Glutamatergic neuron (in vitro differentiated cells): ENCODE measurements at places on chromosomes 1 and 21.
A peak's percentile ranks its signal among the peaks of the same experiment; 100 is the strongest.

GRCh38 chr1:170196490-170197236, 50.9 kb downstream of the NTMT2 start:
- no peak for DNase-seq

- peak; percentile 41 for DNase-seq
Measured at GRCh38 chr1:11925938-11926292, 312 bp downstream of the KIAA2013 start.

GRCh38 chr1:179447489-179447888, 81.7 kb downstream of the AXDND1 start:
- no peak for DNase-seq

GRCh38 chr1:32924881-32925344, 23.7 kb upstream of the TMEM54 start:
- peak; percentile 72 for DNase-seq

- DNase-seq: peak; percentile 59
Measured at GRCh38 chr1:155241069-155241679, 14.1 kb downstream of the ENTREP3 start.

GRCh38 chr21:37711836-37712568, 204.3 kb downstream of the KCNJ6 start:
- DNase-seq: peak; percentile 86

DNA sequence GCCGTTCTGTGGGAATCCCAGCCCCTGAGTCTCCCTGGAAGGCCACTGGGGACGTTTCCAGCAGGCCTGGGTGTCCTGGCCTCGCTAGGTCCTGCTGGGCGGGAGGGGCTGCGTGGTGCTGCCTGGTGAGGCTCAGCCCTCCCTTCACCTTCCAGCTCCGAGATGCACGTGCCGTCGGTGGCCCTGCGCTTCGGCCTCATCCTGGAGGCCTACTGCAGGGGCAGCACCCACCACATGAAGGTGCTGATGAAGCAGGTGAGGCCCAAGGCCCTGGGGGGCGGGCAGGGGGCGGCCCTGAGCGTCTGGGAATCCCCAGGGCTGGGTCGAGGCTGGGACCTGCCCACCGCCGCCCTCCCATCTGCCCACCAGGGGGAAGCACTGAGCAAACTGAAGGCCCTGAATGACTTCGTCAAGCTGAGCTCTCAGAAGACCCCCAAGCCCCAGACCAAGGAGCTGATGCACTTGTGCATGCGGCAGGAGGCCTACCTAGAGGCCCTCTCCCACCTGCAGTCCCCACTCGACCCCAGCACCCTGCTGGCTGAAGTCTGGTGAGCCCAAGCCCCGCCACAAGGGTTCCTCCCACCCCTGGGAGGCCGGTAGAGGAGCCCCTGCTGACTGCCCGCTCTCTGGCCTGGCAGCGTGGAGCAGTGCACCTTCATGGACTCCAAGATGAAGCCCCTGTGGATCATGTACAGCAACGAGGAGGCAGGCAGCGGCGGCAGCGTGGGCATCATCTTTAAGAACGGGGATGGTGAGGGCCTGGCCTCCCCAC, 70.3 kb downstream of the PIK3CD start:
- DNase-seq: peak; percentile 82

DNA sequence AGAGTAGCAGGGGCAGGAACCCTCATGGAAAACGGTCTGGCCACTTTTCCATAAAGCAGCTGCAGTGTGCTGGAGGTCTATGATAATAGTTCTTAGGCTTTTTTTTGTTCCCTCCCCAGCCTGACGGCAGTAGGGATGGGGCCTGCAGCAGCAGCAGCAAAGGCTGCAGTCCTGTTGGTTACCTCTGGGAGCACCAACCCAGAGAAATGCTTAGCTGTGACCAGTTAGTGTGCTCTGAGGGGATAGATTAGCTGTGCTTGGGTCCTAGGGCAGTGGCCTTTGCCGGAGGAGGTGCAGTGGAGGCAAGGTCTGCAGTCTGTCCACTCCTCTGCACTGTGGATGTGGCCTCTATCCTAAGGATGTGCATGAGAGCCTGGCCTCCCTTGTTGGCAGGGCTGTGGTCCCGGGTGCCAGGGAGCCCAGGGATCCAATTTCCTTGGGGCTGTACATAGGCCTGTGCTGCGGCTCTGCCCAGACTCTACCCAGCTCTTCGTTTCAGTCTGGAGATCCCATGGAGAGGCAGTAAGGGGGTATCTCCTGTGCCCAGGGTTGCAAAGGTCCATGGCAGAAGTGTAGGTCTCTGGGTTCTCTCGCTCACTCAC, 322.7 kb downstream of the PTBP2 start:
- no peak for DNase-seq

GRCh38 chr21:31354122-31354521, 10.1 kb upstream of the TIAM1 start:
- no peak for DNase-seq

DNA sequence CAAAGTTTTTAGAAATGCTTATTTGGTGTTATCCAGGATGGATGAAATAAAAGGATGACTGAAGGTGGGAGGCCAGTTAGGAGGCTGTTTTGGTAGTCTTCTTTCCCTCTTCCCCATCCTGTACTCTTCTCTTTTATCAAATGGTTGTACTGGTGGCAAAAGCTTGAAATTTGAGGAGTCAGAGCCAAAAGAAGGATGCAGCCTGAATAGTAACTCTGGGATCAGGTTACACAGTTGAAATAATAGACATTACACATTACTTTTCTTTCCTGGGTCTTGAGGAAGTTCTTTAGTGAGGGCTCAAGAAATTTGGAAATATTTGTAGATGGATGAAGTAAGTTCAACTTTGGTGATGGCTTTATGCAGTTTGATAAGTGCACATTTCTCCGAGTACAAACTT, 108.6 kb downstream of the GPR52 start:
- no peak for DNase-seq

DNA sequence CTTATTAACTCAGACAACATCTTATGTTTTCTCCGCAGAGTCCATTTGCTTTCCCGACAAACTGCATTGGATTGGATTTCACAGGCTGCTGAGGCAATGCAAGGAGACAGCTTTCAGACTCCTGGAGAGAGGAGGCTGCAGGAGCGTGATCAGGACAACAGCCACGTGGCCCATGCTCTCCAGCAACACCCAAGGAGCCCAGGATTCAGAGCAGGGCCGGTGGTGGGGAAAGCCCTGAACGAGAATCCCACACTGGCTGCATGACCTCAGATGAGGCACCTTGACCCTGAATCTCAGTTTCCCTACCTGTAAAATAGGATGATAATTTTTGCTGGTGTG, 78.3 kb upstream of the NFASC start:
- no peak for DNase-seq

DNA sequence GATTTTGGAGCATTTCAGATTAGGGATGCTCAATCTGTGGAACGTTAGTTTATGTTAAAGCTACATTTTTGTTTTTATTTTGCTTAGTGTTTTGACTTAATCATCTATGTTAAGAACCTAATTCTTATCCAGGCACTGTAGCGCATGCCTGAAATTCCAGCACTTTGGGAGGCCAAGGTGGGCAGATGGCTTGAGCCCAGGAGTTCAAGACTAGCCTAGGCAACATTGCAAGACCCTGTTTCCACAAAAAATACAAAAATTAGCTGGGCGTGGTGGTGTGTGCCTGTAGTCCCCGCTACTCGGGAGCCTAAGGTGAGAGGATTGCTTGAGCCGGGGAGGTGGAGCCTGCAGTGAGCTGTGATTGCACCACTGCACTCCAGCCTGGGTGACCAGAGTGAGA, 23.4 kb downstream of the FNBP1L start:
- DNase-seq: no peak

- DNase-seq: no peak
Measured at GRCh38 chr1:178953034-178953433, 72.7 kb upstream of the FAM20B start.

DNA sequence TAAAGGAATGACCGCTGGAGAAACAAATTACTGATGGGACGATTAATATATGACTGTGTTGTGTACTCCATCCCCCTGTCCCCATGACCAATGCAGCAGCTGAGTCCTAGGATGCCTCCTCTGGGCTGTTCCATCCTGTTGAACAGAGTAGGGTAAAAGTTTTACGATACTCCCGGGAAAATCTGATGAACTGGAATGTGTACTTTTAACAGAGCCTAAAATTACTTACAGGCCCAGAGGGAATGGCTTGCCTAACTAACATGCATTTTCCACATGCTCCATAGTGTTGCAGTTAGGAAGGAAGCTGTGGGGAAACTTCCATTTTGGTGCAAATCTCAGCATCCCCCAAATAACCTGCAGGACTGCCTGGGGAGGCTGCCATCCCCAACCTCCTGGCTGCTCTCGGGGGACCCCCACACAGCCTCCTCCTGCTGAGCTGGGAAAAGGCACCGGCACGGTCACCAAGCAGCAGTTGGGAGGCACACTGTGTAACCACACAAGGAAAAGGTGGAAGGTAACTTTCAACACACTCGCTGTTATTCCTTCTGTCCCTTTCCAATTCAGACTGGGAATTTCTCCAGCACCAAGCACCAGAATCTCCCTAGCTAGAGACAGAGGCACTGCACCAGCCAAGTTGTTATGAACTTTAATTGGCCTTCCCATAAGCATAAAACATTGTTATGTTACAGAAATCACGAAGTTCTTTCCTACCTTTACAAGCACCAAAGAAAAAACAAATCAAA, 97.2 kb downstream of the BCAR3 start:
- no peak for DNase-seq

DNA sequence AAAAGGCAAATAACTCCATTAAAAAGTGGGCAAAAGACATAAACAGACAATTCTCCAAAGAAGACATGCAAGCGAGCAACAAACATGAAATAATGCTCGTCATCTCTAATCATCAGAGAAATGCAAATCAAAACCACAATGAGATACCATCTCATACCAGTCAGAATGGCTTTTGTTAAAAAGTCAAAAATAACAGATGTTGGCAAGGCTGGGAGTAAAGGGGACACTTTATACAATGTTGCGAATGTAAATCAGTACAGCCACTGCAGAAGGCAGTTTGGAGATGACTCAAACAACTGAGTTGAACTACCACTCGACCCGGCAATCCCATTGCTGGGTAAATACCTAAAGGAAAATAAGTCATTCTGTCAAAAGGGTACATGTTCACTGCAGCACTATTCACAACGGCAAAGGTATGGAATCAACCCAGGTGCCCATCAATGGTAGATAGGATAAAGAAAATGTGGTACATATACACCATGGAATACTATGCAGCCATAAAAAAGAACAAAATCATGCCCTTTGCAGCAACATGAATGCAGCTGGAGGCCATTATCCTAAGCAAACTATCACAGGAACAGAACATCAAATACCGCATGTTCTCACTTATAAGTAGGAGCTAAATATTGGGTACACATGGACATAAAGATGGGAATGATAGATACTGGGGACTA, 25.9 kb downstream of the TSPAN2 start:
- no peak for DNase-seq

GRCh38 chr1:65911679-65912078, 119.0 kb downstream of the PDE4B start:
- DNase-seq: no peak

DNA sequence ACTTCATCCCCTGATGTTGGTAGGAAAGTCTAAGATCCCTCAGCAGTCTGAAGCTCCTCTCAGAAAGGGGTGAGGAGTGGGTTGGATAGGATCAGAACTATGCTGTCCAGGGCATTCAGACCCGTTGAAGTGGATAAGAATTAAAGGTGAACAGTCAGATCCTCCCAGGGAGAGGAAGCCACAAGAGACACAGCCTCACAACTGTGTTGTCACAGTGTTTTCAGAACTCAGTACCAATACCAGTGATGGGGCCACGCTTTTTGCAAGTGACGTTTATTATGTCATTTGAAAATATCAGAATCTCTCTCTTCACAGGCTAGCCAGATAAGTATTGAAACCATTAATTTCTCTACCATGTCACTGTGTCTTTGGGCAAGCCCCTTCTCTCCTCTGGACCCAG, 15.4 kb upstream of the EPS15 start:
- no peak for DNase-seq

DNA sequence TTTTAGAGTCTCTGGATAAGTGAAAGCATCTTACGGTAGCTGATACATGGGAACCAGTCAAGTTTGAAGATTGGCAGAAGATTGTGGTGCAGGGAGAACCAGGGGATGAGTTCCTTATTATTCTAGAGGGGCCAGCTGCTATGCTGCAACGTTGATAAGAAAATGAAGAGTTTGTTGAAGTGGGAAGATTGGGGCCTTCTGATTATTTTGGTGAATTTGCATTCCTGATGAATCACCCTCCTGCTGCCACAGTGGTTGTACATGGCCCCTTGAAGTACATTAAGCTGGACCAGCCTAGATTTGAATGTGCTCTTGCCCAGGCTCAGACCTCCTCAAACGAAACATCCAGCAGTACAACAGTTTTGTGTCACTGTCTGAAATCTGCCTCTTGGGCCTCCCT, 45.9 kb downstream of the BTBD8 start:
- DNase-seq: no peak

DNA sequence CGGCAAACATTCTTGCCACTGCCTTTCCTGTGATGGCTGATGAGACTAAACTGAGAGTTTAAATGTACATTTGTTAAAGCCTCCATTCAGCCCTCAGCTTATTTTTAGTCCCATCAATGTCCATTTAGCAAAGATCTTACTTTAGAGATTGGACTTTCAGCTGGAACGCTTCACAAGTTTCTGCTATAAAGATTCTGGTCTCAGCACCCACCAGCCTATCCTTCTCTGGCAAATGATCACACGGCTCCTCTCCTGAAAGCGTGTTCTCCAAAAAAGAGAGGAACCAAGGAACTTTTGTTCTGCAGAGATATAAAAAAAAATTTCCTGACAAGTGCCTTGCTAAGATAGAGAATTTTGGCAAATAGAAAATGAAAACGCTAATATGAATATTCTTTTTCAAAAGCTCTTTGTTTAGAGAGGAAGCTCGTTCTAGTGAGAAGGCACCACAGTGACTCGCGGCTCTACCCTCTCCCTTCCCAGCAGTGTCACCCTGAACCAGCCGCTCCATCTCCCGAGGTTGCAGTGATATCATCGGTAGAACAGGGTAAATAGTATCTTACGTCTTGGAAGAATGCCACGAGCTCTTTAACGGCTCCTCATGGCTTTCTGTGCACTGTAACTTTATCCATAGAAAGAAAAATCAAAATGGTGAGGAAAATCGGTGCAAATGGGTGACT, 200.2 kb downstream of the APP start:
- no peak for DNase-seq

DNA sequence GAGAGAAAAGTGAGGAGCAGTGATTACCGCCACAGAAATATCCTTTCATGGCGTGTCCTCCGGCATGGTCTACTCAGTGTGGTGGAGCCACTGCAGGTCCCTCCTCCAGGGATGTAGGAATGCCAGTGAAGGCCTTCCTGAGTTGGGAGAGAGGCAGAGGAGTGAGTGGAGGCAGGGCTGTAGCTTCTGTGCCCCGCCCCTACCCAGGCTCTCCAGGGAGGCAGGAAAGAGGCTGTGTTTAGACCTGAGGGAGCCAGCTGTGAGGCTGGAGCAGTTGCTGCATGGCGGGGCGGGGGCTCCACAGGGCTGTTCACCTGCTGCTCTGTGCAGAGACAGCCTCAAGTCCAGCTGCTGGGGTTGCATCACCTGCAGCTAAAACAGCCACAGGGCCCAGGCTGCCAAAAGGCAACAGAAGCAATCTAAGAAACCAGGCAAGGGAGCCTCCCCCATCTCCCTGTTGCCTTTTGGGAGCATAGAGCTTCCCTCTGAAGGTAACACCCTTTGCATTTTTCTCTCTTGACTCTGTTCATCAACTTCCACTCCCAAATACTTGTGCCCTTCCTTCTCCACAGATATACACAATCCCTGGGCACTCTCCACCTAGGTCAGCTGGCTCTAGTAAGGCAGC, 801 bp upstream of the ANXA9 start:
- DNase-seq: peak; percentile 75

- no peak for DNase-seq
Measured at GRCh38 chr1:113576271-113576670, 183.0 kb downstream of the PHTF1 start.
